ENCODE measurements at places on chromosomes 1 and 21.

GRCh38 chr1:39876144-39876543 lies 7.2 kb downstream of the TRIT1 start:
- DNase-seq, result no peak

DNA sequence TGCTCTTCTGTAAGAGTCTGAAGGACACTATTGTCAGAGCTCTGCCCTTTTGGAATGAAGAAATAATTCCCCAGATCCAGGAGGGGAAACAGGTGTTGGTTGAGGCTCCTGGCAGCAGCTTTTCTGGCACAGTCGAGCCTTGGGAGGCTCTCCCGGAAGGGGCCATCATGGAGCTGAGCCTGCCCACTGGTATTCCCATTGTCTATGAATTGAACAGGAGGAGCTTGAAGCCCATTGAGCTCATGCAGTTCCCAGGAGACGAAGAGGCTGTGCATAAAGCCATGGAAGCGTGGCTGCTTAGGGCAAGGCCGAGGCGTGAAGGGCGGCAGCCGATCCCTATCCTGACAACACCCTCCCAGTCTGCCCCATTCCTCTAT lies 26.6 kb downstream of the UBE4B start:
- DNase-seq, result no peak

DNA sequence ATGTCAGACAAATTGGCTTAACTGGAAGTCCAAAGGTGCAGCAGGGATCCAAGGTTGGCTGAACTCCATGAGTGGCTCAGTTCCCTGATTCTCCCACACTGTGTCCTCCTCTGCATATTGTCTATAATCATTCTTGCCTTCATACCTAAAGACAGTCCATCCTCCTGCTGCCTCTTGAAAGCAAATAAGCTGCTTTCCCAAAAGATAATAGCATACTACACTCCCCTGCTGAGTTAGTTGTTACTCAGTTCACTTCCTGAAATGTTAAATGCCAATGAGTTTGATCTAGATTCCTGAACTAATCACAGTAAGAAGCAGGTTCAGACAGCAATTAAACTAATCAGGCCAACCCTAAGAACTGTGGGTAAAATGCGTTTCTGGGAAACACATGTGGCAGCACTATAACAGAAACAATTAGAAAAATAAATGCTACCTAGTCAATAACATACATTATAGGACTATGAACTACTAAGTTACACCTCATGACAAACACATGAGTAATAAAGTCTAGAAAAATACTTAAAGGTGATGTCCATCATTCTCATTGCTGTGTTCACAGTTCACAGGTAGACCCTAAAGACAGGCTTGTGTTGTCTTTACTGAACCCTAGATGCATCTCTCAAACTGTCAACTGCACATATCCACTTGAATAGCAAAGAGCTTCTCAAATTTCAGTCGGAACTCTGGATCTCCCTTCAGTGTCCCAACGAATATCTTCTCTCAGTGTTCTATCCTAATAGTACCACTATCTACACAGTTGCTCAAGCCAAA lies 50.8 kb upstream of the BOLA1 start:
- peak; percentile 29 for DNase-seq

GRCh38 chr1:101285922-101286570 lies 49.2 kb downstream of the S1PR1 start:
- DNase-seq, result no peak

- peak; percentile 44 for DNase-seq
Observed at GRCh38 chr21:45405271-45405818, 380 bp downstream of the COL18A1 start.
